Smooth muscle cell of the pulmonary artery (primary cell): ENCODE measurements at places on chromosomes 7 and 10. TPM values are rescaled to one million over a fixed set of nuclear protein-coding genes. Genes with fewer than 3 reads are reported as not detected.

MLLT10 gene
- 47.3 and 48.9 TPM in 2 replicates for total RNA-seq

MAT1A gene
- not detected in 2 replicates for total RNA-seq

GPR15LG gene
- not detected in 2 replicates for total RNA-seq

PLXNA4 gene
- 16.9 and 29.5 TPM in 2 replicates for total RNA-seq

FAM107B gene
- 43.5 TPM in 2 replicates for total RNA-seq

DYDC2 gene
- total RNA-seq: not detected in 2 replicates

CRHR2 gene
- total RNA-seq: not detected in 2 replicates

CHAT gene
- not detected in 2 replicates for total RNA-seq

ADCYAP1R1 gene
- not detected in 2 replicates for total RNA-seq

MYO3A gene
- total RNA-seq: not detected in 2 replicates

IGFBP1 gene
- total RNA-seq: 0.79 and 10.2 TPM in 2 replicates

SHTN1 gene
- 0.85 and 1.4 TPM in 2 replicates for total RNA-seq
